ENCODE measurements at places on chromosomes 7 and 10.

DNA sequence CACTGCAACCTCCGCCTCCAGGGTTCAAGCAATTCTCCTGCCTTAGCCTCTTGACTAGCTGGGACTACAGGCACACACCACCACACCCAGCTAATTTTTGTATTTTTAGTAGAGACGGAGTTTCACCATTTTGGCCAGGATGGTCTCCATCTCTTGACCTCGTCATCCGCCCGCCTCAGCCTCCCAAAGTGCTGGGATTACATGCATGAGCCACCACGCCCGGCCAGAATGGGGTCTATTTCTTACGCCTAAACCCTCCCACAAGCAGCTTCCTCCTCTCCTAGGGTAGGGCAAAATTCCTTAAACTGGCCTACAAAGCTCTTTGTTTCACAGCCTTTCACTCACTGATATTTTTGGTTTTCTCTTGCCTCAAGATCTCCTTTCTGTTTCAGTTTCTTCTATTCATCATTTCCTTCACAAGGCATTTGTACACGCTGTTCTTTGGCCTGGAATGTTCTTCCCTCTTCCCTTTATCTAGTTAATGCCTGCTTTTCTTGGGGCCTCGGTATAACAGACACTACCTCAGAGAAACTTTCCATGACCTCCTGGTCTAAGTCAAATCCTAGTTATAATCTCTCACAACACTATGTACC lies 6.7 kb downstream of the CPEB3 start:
- DNase-seq = no peak

- DNase-seq = no peak
These were observed 152.5 kb upstream of the TNS3 start for GRCh38 chr7:47734287-47734948.

GRCh38 chr7:23404546-23405239 lies 65.6 kb downstream of the IGF2BP3 start:
- no peak for DNase-seq

GRCh38 chr10:126481181-126481580 lies 92.9 kb upstream of the ADAM12 start:
- DNase-seq = no peak

DNA sequence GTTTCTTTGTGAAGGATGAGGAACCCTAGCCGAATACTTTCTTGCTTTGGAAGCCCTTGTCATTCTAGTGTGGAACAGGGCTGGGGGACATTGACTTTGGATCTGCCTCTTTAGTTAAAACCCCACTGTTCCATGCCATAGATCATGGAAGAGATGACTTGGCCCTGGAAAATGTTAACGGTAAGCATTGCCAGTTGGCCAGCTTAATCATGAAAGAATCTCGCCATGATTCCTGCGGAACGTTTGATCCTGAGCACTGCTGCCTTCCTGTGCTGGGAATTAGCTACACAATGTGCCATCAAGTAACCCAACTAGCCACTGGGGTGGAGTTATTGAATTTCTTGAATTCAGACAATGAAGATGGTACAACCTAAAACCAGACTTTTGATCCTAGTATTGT lies 177.6 kb upstream of the FZD8 start:
- no peak for DNase-seq

GRCh38 chr10:119001717-119002500 lies 27.6 kb upstream of the NANOS1 start:
- no peak for DNase-seq

- no peak for DNase-seq
These were observed 81.0 kb downstream of the SAMD9 start for GRCh38 chr7:93036807-93037206.

GRCh38 chr7:42197451-42197850 lies 39.6 kb downstream of the GLI3 start:
- no peak for DNase-seq

GRCh38 chr10:129613377-129613980 lies 146.4 kb downstream of the MGMT start:
- DNase-seq = no peak

DNA sequence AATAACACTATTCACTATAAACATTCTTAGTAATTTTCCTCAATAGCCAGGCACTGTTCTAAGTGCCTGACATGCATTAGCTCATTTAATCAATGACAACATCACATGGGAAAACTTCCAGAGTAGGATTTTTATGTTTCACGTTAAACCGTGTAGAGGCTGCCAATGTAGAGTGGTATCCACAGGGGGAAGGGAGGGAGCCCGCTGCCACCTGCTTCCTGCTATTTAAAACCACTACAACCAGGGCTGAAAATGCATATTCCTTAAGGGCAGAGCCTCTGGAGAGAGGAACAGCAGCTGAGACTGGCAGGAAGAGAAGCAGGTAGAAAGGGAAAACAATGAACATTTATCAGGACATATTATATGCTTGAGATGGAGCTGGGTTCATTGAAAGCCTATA lies 684.3 kb upstream of the AUTS2 start:
- DNase-seq = no peak

DNA sequence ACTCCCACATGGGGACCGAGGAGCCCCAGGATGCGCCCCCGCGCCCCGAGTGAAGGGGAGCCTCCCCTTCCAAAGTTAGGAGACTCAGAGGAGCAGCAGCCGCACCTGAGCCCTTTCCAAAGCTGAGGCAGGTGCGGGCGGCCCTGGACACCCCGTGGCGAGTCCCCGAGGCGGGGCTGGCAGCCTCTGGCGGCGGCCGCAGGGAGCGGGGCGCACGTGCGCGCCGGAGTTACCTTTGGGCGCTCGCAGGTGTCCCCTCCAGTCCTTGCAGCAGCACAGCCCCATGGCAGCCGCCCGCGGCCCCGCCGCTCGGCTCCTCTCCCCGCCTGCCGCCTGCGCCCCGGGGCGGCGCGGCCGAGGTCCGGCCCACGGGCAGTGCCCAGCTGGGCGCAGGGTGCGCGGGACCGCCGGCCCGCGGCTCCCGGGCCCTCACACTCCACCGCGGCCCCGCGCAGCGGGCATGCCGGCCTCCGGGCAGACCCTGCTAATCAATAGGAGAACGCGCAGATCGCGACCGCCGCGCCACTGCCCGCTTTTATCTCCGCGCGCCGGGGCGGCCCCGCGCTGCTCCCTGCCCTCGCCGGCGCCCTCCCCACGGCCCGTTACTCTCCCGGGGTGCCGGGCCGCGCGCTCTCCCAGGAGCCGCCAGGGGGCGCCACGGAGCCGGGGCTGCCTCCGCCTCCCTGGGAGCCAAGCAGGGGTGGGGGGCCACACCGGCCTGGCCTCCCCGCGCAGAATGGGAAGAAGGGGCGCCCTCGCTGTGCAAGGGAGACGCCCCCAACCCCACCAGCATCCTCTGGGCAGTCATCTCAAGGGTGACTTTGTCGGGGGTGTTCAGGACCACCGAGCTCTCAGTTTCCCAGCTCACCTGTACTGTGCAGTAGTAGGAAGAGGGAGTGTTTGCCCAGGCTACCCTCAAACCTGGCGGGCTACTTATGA lies 80.8 kb downstream of the ARHGAP22 start:
- DNase-seq = no peak

Measured in CMK (cell line).